ENCODE measurements at places on chromosomes 4 and X. TPM values are rescaled to one million over a fixed set of nuclear protein-coding genes. Genes with fewer than 3 reads are reported as not detected.
A peak's percentile ranks its signal among the peaks of the same experiment; 100 is the strongest.

DNA sequence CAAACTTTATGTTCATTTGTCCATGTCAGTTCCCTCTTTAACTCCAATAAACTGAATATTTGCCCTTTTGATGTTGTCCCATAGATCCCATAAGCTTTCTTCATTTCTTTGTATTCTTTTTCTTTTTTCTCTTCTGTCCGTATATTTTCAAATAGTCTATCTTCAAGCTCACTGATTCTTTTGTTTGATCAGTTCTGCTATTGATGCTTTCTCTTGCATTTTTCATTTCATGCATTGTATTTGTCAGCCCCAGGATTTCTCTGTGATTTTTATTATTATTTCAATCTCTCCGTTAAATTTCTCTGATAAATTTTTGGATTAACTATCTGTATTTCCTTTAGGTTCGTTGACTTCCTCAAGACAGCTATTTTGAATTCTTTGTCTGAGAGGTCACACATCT is 272.9 kb upstream of the GALNT7 start:
- DNase-seq: no peak

GRCh38 chrX:130071611-130072344 is 38.5 kb downstream of the ELF4 start:
- DNase-seq: no peak

DNA sequence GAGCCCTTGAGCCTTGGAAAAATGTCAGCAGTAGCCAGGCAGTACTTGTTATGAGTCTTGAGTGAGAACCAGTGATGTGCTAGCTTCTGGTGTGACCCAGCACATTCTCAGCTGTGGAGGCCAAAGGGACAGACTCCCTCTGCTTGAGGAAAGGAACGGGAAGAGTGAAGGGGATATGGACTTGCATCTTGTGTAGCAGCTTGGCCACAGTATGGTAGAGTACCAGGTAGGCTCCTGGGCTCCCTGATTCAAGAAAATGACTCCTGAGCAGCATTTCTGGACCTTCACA is 1601.9 kb upstream of the ADGRL3 start:
- DNase-seq: no peak

DNA sequence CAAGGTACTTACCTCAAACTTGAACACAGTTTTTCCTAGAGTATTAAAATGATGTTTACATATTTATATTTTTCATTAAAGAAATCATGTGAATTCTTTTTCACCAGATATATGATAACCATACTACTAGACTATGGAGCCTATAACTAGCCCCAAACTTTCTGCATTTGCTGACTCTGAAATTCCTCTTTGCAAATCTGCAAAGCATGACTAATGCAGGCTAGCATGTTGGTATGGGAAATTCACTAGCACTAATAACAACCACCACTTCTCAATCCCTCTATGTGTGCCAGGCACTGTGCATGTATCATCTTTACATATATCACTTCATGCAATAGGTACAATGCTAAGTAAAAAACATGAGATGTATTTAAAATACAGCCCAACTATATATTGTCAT is 51.1 kb downstream of the SLC10A7 start:
- DNase-seq: no peak

DNA sequence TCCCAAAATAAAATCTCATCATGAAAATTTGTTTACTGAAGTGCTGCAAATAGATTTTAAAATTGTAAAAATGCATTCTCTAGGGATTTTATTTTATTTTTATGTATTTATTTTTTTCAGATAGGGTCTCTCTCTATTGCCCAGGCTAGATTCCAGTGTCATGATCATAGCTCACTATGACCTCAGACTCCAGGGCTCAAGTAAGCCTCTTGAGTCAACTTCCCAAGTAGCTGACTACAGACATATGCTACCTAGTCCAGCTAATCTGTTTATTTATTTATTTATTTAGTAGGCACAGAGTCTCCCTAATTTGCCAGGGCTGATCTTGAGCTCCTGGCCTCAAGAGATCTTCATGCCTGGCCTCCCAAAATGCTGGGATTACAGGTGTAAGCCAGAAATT is 317.7 kb upstream of the ANXA10 start:
- no peak for DNase-seq

- DNase-seq: peak; percentile 68
These were observed 71.2 kb downstream of the SUPT20HL2 start for GRCh38 chrX:24242649-24243175.

DNA sequence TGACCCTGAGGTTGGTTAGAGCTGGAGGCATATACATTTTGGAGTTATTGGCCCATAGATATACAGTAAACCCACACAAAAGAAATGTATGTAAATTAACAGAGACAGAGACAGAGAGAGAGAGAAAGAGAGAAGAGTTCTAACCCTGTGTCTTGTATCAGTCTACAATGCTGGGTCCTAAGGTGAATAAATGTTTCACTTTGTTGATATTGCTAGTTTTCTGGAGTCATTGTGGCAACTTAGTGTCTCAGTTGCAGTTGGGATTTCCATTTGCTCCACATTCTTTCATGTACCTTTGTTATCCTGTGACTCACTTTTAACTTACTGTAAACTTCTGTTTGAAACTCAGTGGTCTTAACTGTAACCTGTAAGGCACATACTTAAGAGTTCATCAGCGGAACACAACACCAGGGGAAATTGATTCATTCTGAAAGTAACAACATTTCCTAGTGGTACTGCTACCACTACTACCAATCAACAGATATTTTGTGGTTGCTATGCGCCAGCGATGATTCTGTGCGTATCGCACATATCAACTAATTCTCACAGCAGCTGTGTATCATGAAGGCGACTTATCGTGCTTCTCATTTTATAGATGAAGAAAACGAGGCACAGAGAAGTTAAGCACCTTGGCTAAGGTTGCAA is 38.5 kb upstream of the ETDA start:
- no peak for DNase-seq

- DNase-seq: no peak
These were observed 164.3 kb downstream of the RAPGEF2 start for GRCh38 chr4:159266981-159267868.

- no peak for DNase-seq
These were observed 32.2 kb upstream of the SLIT2 start for GRCh38 chr4:20219521-20219920.

DNA sequence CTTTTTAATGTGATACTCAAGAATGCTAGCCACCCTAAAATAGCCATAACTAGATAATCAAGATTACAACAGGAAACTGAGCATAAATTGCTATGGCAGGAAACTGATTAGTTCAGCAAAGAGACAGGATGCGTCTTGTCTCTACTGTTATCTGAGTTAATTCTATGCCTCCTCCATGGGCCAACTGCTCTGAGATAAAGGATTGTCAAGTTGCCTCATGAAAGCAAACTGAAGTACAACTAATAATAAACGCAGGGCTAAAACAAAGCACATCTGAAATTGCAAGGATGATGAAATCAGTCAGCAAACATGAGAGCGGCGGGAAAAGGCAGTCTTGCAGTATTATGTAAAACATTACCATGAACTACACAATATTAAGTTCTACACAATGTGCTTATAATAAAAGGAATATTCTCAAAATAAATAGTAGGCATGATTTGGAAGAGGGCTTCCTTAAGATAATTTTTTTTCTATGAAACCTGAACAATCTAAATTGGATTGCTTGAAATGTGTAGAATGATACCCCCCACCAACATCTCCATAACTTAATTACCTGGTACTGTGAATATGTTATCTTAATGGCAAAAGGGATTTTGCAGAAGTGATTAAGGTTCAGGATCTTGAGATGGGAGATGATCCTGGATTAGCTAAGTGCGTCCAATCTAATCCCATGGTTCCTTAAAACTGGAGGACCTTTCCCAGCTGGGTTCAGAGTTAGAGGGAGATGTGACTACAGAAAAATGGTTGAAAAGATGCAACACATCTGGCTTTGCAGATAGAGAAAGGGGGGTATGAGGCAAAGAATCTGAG is 65.9 kb downstream of the ANTXR2 start:
- DNase-seq: no peak

DNA sequence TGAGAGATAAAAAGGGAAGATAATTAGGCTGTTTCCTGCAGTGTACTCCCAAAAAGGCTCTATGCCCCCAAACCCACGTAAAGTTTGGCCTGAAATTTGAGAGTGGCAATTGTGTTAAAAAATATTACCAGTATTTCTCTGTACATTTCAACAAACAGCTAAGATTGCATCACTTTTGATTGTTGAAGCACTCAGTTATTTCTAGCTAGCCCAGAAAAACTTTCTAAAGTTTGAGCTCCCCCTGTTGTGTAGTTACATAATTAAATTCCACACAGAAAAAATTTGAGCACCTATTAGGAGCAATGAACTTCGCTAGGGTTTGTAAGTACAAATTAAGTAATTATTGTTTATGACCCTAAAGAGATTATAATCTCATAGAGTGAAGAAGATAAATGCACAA is 109.4 kb downstream of the DLG3 start:
- peak; percentile 12 for DNase-seq

GRCh38 chr4:144910723-144911122 is 187.3 kb downstream of the ANAPC10 start:
- no peak for DNase-seq

DNA sequence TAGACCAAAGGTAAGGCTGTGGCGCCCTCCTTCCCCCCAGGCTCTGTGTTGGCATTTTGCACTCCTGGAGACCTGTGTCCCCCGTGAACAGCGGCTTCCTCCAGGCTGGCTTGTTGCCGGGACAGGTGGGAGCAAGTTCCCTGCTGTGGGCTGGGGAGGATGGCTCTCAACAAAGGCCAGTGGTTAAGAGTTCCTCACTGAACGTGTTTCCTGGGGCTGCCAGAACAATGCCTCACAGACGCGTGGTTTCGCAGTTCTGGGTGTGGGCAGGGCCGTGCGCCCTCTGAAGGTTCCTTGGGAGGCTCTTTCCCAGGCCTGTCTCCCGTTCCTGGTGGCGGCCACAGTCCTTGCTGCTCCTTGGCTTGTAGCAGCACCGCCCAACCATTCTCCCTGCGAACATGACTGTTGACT is 33.4 kb downstream of the NELFA start:
- DNase-seq: no peak

GRCh38 chr4:36758312-36759178 is 477.1 kb downstream of the DTHD1 start:
- DNase-seq: no peak

DNA sequence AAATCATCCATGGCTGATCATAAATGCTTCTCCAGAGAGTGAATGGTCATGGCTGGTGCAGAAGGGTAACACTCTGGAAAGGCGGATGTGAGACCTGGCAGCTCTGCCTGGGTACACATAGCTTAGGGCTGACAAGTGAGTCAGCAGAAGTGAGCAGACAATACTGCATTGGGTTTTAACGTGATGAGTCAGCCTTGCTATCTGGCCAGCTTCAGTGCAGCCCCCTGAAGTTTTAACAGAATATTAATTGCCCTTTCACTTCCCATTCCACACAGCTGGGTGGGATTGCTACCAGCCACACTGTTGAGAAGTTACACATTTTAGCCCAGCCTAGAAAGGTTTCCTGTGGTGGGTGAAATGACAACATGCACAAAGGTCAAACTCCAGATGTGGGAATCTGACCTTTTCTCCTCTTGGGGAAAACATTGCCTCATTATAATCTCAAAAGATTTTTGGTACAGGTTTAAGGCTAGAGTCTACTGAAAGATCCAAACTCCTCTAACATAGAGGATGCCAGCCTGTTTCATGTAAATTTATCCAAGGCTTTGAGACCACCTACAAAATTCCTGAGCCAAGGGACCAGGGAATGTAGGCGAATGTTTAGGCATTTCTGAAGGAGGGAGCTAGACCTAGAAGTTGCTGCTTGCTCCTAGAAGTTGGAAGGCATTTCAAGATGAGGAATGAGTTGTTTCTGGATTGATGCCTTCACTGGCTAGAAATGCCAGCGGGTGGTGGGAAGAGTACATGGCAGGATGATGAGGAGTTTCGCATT is 230.3 kb upstream of the PGRMC2 start:
- peak; percentile 96 for DNase-seq

- DNase-seq: no peak
These were observed 28.3 kb downstream of the ENOPH1 start for GRCh38 chr4:82458729-82459128.

GRCh38 chr4:158255727-158256324 is 45.5 kb downstream of the TMEM144 start:
- peak; percentile 57 for DNase-seq

DNA sequence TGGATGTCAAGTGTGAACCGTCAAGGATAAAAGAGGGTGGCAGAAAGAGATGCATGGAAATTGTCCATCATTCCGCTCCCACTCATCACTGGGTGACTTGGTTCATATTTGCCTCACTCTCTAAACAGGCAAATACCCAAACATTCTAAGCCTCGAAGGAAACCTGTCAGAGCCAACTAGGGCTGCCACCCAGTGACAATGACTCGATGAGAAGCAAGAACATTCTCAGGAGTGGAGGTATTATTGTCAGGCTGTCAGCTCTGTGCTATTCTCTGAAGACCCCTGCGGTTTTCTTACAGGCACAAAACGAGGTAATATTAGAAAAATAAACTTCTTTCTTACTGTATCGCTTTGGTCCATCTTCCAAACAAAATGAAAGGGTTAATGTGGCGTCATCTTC is 139.6 kb downstream of the LDB2 start:
- DNase-seq: no peak

DNA sequence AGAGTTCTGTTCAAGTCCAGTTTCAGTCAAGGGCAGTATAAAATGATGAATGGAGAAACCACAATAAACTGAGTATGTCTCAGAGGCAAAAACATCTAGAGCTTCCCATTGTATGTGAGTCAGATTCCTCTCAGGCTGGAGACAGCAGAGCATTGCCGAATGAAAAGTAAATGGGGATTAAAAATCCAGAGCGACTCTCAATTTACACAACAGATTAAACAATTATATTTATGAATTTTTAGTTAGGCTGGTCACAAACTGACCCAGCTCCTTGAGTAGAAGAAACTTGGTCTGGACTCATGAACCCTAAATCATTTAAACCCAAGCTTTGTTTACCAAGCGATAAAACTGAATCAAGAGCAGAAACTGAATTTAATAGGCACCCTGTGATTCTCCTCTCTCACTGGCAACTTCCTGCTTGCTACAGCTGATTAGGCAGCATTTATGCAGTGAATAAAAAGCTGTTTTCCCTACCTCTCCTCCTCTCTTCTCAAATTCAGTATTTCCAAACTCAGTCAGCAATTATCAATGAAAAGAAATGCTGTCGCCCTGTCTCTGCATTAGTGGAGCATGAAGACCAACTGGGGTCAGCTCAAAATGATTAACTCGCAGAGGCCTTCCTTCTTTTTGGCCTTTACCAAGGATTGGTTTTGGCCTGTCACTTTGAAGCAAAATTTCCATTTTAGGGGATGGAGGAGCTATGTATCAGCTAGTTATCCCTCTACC is 568.0 kb downstream of the PDHA2 start:
- DNase-seq: peak; percentile 41

Gene GPR119
- total RNA-seq: not detected

Gene AKAP4
- total RNA-seq: not detected

Gene MAGEA10
- not detected for total RNA-seq

Gene FRG2
- total RNA-seq: not detected

Gene NSD2
- total RNA-seq: 69.9 TPM

Gene MAGEA8
- not detected for total RNA-seq

Gene IL3RA
- total RNA-seq: not detected

Gene RAB9B
- total RNA-seq: 0.13 TPM

Gene TCEAL5
- total RNA-seq: not detected

Gene TLR10
- total RNA-seq: not detected

Gene BLTP1
- total RNA-seq: 48.0 TPM

Measured in LHCN-M2 (cell line).